ENCODE measurements at places on chromosomes 2 and 18.

GRCh38 chr18:77076111-77076510, 56.5 kb downstream of the MBP start:
- DNase-seq, result no peak

DNA sequence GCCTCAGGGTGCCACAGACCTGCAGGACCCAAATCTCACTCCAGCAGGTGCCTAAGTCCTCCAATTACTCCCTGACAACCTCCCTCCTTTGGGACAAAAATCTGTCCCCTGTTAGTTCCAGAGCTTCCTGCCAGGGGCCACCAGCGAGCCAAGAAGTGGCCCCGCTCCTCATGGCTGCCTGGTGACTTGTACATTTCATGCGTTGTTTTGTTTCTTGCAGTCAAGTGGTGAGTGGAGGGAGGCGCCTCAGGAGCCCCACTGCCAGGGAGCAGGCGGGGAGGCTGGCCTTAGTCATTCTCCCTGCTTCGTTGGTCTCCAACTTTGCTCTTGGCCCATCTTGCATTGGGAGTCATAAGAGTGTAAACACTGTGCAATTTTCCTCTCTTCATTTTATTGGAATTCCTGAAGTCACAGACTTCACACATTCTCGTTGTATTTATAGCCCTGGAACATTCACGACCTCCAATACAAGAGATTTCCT, 81.3 kb downstream of the KCNF1 start:
- no peak for DNase-seq

- no peak for DNase-seq
Observed at GRCh38 chr18:24817587-24818371, 357.3 kb downstream of the HRH4 start.

GRCh38 chr2:180075870-180076269, 68.8 kb upstream of the CWC22 start:
- DNase-seq, result no peak

GRCh38 chr2:55112229-55113031, 62.2 kb upstream of the RTN4 start:
- DNase-seq, result no peak

DNA sequence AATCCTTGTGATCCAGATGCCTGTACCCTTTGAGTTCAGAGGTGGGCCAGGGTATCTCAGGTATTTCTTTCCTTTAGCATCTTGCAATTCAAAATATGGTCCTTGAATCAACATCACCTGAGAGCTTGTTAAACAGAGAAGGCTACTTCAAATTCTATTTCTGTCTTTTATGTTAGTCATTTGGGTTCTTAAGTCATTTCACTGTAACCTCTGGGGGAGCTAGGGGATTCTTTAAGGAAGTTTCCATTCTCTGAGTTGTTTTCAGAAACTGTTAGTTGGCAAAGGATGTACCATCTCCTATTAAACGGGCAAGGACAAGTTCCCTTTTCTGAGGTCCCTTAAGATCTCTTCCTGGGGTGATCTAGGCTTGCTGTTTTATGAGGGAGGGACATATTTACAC, 16.6 kb downstream of the CFLAR start:
- DNase-seq, result no peak

DNA sequence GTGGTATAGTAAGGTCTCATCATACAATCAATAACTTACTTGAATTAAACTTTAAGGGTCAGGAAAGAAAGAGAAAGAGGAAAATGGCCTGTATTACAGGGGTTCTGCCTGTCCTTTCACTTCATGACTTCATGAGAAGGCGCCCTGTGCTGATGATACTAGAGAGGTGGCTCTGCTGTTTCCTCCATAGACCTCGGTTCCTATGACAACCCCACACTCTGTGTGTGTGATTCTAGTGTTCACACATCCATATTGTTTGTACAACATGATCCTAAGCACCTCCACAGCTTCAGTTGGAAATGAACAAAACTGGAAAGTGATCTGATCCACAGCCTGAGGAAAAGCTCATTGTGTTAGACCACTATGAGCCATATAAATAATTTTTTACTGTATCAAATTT, 7.0 kb upstream of the REEP1 start:
- DNase-seq, result no peak

DNA sequence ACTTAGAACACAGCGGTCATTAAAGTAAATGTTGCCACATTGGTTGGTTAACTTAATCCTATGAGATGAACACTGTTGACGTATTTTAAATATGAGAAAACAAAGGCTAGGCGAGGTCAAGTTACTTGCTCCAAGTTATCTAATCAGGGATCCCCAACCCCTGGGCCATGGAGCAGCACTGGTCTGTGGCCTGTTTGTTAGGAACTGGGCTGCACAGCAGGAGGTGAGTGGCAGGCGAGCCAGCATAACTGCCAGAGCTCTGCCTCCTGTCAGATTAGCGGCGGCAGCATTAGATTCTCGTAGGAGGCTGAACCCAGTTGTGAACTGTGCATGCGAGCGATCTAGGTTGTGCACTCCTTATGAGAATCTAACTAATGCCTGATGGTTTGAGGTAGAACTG, 878.9 kb downstream of the CPS1 start:
- no peak for DNase-seq

- DNase-seq, result no peak
Observed at GRCh38 chr18:24212939-24213338, 74.1 kb downstream of the CABYR start.

DNA sequence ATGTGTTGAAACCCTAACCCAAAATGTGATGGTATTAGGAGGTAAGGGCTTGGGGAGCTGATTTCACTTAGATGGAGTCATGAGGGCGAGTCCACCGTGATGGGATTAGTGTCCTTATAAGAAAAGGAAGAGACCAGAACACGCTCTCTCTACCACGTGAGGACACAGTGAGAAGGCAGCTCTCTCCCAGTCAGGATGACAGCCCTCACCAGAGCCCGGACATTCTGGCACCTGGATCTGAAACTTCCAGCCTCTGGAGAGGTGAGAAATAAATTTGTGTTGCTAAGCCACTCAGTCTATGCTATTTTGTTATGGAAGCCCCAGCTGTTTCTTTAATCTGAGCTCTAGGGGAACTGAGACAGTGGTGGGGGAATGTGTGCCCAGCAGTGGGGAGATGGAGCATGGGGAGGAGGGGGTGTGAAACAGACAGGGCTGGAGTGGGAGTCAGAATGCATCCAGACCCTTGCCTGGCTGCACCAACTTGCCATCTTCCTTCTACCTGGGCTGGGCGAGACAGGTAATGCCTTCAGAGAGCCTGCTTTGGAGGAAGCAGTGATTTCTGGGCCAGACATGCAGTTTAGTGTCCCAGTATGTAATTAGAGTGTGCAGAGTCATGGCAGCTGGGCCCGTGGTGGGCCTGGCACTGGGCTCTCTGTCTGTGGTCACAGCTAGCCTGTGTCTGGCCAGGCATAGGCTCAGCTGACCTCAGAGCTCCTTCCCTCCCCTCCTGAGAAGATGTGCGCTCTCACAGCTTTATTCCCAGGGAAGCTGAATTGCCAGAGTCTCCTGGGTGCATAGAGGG, 38.1 kb downstream of the RHOB start:
- DNase-seq, result no peak

GRCh38 chr2:174759381-174760065, 4.7 kb downstream of the CHRNA1 start:
- DNase-seq, result no peak

DNA sequence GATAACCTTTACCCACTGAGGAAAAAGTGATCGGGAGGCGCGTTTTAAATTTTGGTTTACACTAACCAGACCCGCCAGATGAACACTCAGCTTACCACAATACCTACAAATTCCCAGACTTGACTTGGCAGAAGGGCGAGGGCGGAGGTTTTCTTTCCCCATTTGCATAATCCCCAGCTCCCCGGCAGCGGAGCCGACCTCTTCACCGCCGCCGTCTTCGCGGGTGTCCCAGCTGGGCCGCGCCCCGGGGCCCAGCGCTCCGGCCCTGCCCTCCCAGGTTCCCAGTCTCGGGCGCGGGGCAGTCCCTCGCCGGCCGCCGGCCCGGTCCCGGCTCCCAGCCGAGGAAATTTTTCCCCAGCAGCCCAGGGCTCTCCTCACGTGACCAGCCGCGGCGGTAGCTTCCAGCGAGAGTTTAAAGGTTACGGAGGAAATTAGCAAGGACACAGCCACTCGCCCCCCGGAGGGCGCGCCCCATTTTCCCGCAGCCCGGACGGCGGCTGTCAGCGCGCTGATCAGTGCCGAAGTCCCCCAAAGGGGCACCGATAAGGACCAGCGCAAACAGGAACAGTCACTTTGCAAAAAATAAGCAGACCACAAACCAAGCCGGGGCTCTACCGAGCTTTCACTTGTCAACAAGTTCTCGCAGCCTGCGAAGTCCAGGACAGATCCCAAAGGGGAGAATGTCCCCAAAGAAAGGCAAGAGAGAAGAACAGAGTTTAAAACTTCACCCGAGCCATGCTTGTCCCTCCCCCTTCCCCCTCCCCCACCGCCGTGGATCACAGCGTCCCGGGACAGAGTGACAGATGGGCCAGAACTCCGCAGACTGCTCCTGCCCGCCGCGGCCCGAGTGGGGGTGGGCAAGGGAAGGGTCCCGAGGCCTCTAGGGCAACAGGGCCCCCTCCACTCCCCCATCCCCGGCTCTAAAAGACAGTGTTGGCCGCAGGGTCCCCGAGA, 1.3 kb upstream of the PRKCE start:
- DNase-seq, result peak; percentile 64

GRCh38 chr18:59220784-59221765, 1.1 kb downstream of the GRP start:
- no peak for DNase-seq

Measured in activated CD4-positive, alpha-beta T cell treated with anti-CD3 and anti-CD28 coated beads for 48 hours (primary cell).